ENCODE measurements at places on chromosomes 1 and 21. TPM values are rescaled to one million over a fixed set of nuclear protein-coding genes. Genes with fewer than 3 reads are reported as not detected.

DNA sequence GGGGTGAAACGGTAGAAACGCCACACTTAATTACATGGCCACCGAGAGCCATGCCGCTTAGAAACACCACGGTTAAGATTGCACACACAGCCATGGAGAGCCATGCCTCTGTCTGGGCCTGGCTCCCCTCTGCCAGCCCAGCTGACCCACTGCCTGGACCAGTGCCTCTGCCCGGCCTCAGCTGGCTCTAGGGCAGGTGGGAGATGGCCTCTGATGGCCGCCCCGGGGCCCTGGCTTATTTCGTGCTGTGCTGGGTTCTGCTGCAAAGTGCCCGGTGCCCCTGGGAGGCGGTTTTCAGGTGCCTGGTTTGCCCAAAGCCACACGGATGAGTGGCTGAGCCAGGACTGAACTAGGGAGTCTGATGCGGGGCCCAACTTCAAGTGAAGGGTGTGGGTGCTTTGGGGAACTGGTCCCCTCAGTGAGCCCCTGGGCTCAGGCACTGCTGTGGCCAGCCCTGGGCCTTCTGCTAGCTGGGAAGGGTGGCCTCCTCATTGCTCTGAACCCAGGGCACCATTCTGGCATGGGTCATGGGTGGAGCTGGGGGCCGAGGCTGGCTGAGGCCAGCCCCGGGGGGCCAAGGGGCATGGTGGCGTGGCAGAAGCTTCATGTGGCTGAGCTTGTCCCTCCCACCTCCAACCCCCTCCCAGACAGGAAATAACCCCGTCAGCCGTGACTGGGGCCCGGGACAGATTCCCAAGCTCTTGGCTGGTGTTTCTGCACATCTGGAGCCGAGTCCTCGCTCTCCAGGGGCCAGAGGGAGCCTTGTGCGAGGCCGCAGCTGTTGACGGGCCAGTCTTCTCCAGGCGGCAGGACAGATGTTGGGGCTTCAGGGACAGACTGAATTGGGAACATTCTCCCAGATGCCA lies 1.9 kb upstream of the GPR153 start:
- H3K27ac ChIP-seq, result no peak overlapping the region
- no peaks in the 10 kb centered on the region for H3K36me3 ChIP-seq
- no peak overlapping the region for H3K4me3 ChIP-seq
- H3K27me3 ChIP-seq, result peaks cover 21% of the 10 kb centered on the region
- no peak for DNase-seq

GRCh38 chr1:6471086-6471969 lies 5.4 kb upstream of the TNFRSF25 start:
- no peaks in the 10 kb centered on the region for H3K36me3 ChIP-seq
- peak; percentile 87 for DNase-seq
- no peak overlapping the region for H3K27ac ChIP-seq
- peak overlapping the region; percentile 74 for H3K4me3 ChIP-seq

DNA sequence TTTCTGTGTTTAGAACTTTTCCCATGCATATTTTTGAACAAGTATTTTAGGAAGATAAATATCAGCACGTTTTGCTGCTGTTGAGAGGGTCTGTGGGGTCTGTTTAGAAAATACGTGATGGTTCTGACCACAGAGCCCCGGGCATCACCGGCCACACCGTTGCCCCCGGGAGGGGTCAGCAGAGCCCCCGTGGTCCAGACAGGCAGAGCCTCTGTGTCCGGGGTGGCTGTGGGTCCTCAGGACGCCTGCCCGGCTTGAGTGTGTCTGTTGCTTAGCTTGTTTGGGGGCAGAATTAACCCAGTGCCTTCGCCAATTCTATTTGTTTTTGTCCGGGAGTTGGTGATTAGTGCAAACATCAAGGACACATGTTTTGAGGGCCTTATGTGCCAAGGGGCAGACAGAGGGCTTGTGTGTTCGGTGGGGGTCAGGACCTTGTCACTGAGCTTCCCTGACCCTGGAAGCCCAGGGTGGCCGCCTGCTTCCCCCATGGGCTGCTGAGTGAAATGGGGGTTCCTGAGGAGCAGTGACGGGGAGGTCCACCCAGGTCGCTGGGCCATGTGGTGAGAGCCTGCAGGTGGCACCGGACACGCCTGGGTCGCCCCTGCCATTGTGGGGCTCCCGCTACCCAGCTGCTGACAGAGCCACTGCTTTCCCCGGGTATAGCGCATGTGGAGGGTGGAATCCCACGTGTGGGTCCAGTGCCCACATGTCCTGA lies 122.2 kb downstream of the SIK1 start:
- H3K4me1 ChIP-seq, result no peaks in the 10 kb centered on the region
- H3K27ac ChIP-seq, result no peak overlapping the region
- no peaks in the 10 kb centered on the region for H3K27me3 ChIP-seq
- no peak overlapping the region for H3K4me3 ChIP-seq
- H3K36me3 ChIP-seq, result no peaks in the 10 kb centered on the region

DNA sequence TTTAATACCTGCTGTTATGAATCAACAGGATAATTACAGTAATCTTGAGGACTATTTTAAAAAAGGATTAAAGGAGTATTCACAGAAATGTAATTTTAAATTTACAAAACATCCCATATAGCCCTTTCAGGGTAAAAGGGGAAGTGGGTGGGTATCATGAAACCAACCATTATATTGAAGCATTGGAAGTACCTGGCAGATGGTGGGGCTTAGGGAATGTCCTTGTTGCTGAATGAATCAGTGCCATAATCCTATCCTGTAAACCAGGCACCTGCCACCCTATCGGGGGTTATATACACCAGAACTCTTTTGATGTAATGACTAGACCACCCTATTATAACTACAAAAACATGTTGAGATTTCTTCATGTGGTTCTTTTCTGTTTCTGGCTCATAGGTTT lies 30.4 kb downstream of the CDC14A start:
- no peak overlapping the region for H3K4me3 ChIP-seq
- no peaks in the 10 kb centered on the region for H3K27me3 ChIP-seq
- H3K27ac ChIP-seq, result no peak overlapping the region
- DNase-seq, result no peak
- peaks cover 13% of the 10 kb centered on the region for H3K4me1 ChIP-seq
- no peaks in the 10 kb centered on the region for H3K36me3 ChIP-seq

MARK1 gene
- 11.1 TPM for polyA plus RNA-seq

GRCh38 chr21:32947736-32948135 lies 78.0 kb upstream of the OLIG2 start:
- no peaks in the 10 kb centered on the region for H3K27me3 ChIP-seq
- no peak overlapping the region for H3K4me3 ChIP-seq
- H3K27ac ChIP-seq, result no peak overlapping the region
- H3K4me1 ChIP-seq, result peaks cover 14% of the 10 kb centered on the region
- H3K36me3 ChIP-seq, result no peaks in the 10 kb centered on the region

LIPI gene
- polyA plus RNA-seq, result not detected

DNA sequence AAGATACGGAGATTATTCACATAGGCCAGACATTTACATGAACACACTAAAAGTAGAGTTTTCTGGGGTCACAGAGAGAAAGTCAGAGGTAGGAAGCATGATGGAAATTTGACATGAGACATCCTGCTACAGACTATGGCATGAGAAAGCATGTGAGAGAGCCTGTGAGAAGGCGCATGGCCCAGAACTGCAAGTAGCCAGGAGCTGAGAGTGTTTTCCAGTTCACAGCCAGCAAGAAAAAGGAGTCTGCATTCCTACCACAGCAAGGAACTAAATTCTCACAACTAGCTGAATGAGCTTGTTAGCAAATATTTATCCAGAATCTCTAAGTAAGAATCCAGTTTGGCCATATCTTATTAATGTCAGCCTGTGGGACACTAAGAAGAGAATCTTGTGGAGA lies 673.3 kb downstream of the BRINP3 start:
- H3K4me3 ChIP-seq, result no peak overlapping the region
- peak; percentile 19 for DNase-seq
- peaks cover 5% of the 10 kb centered on the region for H3K4me1 ChIP-seq
- H3K27me3 ChIP-seq, result no peaks in the 10 kb centered on the region

ISG20L2 gene
- polyA plus RNA-seq, result 22.2 TPM

DNA sequence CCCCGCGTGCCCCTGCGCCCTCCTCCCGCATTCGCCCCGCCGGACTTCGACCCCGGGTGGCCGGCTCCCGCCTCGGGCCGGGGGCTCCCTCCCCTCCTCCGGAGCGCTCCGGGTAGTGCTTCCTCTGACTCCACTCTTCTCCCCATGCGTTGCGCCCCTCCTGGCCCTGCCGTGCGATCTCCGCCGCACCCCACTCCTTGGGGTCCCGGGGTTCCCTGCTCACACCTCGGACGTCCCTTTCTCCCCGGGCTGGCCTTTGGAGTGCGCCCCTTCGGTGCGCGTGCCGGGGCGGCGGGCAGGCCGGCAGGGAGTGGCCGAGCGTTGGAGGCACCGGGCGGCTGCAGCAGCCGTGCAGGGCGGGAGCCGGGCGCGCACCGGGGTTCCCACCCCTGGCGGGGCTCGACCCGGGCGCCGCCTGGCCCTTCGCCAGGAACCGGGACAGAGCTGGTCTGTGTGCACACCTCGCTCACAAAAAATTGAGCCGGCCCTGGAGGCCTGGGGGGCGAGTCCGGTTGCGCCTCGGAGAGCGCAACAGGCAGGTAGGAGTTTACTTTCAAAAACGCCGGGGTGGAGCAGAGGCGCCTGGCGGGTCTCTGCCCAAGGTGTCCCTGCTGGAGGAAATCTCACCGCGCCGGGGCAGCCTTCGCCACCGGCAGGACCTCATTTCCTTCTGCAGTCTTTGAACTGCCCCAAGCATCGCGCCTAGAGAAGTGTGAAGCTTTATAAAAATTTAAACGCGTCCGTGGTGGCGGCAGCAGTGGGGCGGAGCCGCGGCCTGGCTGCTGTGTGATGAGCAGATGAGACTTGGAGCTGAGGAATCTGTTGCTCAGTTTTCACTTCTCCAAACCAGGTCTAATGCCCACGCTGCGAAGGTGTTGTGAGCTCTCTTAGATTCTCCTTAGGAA lies 650 bp downstream of the VANGL1 start:
- peak overlapping the region; percentile 53 for H3K27ac ChIP-seq
- peak overlapping the region; percentile 90 for H3K4me3 ChIP-seq
- DNase-seq, result peak; percentile 59
- no peaks in the 10 kb centered on the region for H3K27me3 ChIP-seq
- peaks cover 35% of the 10 kb centered on the region for H3K4me1 ChIP-seq

DNA sequence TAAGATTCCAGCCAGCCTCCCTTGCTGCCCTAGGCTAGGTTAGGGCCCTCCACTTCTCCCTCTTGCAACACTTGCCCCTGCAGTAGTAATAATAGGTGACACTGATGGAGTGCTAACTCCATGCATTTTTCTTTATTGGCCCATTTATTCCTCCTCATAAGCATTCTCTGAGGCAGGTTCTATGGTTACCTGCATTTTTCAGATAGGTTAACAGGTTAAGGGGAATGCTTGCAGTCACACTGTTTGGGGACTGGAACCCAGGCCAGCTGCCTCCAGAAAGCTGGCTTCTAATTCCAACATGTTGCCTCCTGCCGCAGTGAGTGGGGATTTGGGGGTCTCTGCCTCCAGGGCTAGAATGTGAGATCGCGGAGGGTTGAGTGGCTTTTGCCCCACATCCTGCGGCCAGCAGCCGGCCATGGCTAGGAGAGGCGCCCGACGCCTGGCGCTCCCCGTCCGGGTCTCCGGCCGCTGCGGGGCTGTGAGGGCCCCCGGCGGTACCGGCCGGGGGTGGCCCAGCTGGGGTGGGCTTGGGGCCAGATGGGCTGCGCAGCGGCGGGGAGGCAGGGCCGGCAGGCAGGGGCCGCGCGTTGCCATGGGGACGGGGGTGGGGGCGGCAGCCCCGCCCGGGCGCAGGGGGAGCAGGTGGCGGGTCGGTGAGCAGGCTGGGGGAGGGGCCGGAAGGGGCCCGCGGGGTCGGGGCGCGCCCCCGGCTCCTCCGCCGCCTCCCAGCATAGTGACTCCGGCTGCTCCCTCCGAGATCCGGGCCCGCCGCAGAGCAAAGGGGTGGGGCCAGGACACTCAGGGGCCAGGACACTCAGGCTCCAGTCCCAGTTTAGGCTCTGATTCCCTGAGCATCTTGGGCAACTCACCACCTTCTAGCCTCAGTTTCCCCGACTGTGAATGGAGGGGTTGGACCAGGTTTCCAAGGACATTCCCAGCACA lies 68.4 kb upstream of the SSBP3 start:
- DNase-seq, result peak; percentile 80
- no peaks in the 10 kb centered on the region for H3K36me3 ChIP-seq
- H3K27ac ChIP-seq, result 0 out of 2 replicates have a peak overlapping the region, but pooled peaks have one; percentile 69

GRCh38 chr1:14524826-14525636 lies 73.5 kb upstream of the KAZN start:
- H3K36me3 ChIP-seq, result no peaks in the 10 kb centered on the region
- no peak overlapping the region for H3K4me3 ChIP-seq
- H3K27ac ChIP-seq, result no peak overlapping the region

ZNF683 gene
- not detected for polyA plus RNA-seq

DNA sequence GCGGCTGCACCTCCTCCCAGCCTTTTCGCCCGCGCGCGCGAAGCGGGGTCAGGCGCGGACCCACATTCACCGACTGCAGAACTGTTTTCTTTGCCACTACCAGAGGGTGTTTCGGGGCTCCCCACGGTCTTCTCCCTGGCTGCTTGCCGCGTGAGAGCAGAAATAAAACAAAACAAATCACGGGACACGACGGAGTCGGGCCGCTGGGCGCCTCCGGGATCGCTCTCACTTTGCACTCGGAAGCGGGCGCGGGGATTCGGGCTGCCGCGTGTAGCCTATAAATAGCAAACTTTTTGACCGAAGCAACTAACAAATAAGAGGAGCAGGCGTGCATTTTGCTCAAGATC lies 412.3 kb upstream of the ESRRG start:
- H3K27me3 ChIP-seq, result peaks cover 100% of the 10 kb centered on the region
- H3K4me3 ChIP-seq, result peak overlapping the region; percentile 86
- DNase-seq, result peak; percentile 31
- no peaks in the 10 kb centered on the region for H3K36me3 ChIP-seq
- no peak overlapping the region for H3K27ac ChIP-seq

KIF21B gene
- polyA plus RNA-seq, result 4.6 TPM

DNA sequence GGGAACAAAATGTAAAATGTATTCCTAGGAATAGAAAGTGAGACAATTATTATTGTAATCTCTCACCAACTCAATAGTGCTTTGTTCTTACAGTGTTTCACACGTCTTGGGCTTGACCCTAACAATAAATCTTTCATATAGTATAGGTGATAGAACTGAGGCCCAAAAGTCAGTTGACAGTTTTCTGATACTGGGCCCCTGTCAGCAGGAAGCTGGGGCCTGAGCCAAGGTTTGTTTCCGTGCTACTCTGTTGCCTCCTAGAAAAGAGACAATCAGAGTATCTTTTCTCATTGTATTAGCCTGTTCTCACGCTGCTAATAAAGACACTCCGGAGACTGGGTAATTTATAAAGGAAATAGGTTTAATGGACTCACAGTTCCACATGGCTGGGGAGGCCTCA lies 5.0 kb downstream of the RRP1B start:
- H3K4me1 ChIP-seq, result peaks cover 14% of the 10 kb centered on the region
- H3K36me3 ChIP-seq, result peaks cover 22% of the 10 kb centered on the region
- DNase-seq, result no peak
- no peak overlapping the region for H3K4me3 ChIP-seq
- H3K27me3 ChIP-seq, result no peaks in the 10 kb centered on the region

KDF1 gene
- polyA plus RNA-seq, result 17.4 TPM

Data from GM23338 (cell line).